ENCODE measurements at places on chromosomes 3 and 15.

DNA sequence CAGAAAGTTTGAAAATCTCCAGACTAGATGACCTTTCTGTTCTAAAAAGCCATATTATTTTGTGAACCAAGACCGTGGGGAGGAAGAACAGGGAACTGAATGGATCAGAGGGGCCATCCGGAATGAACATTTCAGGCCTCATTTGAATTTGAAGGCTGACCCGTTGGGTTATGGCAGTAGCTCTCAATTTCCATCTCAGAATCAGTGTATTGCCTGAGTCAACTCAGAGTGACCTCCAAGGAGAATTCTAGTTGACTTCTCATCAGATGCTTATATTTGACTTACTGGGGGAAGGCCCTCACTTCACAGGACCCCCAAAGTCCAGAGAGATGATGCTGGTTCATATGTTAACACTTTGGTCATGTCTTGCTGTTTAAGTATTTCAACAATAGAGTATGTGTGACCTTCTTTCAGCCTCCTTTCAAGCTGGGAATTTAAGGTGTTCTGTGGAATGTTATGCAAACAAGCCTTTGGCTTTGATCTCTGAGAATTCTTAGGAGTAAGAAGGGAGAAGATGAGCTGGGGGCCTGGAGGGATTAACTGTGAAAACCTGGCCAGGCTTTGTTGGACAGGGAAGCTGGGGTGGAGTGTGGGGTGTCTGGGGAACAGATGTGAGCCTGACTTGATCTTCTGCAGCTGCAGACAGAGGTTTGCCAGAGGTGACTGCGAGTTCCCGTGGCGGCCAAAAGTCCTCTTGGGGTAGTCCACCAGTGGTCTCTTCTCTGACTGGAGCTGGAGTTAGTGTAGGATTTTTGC lies 111.2 kb upstream of the RGMA start:
- no peak for DNase-seq

DNA sequence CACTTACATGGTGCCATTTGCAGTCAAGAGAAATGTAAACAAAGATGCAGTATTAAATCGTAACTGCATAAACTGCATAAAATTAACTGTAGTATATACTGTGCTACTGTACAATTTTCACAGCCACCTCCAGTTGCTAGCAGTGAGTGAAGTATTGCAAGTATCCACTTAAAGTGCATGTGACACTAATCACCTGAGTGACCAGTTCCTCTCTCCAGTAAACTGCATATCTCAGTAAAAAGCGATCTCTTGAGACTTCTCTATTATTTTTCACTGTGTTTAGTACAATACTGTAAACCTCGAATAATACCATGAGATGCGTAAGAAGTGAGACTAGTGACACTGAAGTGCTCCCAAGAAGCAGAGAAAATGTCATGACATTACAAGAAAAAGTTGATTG lies 111.7 kb upstream of the PLXND1 start:
- no peak for DNase-seq

GRCh38 chr15:70420948-70421482 lies 323.3 kb upstream of the TLE3 start:
- no peak for DNase-seq

GRCh38 chr15:86894269-86894668 lies 814.6 kb downstream of the AGBL1 start:
- DNase-seq = no peak

GRCh38 chr3:196222876-196223595 lies 6.7 kb downstream of the SLC51A start:
- DNase-seq = no peak

GRCh38 chr3:194072097-194072428 lies 63.9 kb upstream of the HES1 start:
- no peak for DNase-seq

- no peak for DNase-seq
These were observed 100.1 kb upstream of the SLC6A11 start for GRCh38 chr3:10715886-10716285.

DNA sequence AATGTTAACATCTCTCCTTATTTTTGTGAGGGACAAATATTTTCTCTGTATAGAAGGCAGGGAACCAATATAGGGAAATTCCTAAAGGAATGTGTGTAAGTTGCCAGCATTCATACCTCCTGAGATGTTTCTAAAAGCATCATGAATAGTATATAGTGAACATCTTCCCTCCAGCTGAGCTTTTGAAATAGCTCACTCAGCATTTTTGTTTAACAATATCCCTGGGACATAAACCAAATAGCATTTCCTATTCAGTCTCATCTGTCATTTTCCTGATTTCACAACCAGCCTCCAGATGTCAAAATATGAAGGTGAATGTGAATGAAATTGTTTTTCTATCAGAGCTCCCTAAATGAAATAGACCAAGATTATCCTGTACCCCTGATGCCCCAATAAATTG lies 137.2 kb downstream of the PPM1L start:
- no peak for DNase-seq

DNA sequence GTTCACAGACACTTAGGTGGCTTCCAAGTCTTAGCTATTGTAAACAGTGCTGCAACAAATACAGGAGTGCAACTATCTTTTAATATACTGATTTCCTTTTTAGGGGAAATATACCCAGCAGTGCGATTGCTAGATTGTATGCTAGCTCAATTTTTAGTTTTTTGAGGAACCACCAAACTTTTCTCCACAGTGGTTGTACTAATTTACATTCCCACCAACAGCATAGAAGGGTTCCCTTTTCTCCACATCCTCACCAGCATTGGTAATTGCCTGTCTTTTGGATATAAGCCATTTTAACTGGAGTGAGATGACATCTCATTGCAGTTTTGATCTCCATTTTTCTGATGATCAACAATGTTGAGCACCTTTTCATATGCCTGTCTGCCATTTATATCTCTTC lies 58.9 kb downstream of the ZNF148 start:
- no peak for DNase-seq

DNA sequence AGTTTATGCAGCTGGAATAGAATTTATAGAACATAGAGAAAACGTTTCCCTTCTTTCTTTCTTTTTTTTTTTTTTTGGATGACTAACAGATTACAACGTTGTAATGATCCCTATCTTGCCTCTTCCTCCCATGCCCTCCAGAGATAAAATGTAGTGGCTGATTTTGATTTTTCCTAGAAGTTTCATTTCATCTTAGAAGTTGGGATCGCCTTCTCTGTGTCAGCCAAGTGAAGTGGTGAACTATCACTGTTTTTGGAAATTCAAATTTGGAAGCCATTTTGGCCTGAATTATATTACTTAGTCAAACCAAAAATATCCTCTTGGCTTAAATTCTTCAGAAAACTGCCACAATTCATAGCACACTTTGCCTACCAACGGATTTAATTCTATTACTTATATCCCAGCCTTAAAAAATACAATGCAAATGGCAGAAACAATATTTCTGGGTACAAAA lies 1025.5 kb upstream of the NR2F2 start:
- no peak for DNase-seq
